ENCODE measurements at places on chromosomes 2 and 18.

DNA sequence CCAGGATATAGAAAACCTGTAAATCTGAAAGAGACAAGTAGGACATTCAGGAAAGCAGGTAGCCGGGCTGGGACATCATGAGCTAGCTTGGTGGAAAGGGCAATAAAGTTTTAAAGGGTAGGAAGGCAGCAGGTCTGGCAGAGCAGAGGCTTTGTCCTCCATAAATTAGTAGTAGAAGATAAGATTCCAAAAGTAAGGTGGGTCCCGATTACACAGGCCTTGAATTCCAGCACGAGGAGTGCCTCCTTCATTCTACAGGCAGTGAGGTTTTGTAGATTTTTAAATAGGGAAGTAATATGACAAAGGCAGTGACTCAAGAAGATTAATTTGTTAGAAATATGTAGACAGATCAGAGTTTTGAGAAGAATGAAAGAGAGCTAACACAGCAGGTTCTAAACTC, 160.7 kb downstream of the DTNB start:
- no peak for DNase-seq

DNA sequence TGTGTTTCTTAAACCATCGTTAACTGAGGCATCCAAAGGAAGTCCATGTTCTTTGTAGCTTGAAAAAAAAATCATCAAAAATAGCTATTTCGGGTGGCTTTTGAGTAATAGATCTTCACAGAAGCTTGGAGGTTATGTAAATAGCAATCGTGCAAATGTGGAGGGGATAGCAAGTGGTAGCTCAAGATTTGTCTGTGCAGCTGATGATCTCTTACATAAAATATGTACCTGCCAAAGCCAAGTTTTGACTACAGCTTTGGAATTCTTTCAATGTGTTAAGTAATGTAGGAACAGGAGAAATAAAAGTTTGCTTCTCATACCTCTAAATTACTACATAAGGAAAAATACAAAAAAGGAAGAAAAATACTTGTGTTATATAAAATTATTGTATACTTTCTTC, 1432.0 kb downstream of the DPP10 start:
- no peak for DNase-seq

DNA sequence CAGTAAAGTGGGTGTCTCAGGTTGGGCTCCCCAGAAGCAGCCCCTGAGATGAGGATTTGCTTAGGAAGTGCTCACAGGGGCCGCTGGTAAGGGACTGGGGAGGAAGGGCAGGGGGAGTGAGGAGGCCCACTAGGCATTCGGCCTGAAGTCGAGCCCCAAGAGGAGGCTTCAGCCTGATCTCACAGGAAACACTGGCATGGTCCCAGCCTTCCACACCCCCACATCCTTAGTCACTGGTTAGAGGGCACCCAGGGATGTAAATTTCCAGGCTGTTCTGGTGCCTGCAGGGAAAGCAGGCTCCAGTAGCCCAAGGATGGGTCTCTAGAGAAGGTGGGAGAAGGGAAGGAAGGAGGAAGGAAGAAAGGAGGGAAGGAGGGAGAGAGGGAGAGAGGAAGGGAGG, 22.4 kb upstream of the KCNK3 start:
- DNase-seq = no peak

- no peak for DNase-seq
Measured at GRCh38 chr2:25460261-25460905, 118.7 kb upstream of the DNMT3A start.

- no peak for DNase-seq
Measured at GRCh38 chr2:68000170-68000825, 62.5 kb downstream of the C1D start.

GRCh38 chr2:62789518-62789917, 84.0 kb downstream of the EHBP1 start:
- DNase-seq = no peak

GRCh38 chr18:7658701-7659100, 91.6 kb downstream of the PTPRM start:
- no peak for DNase-seq

- peak; percentile 52 for DNase-seq
Measured at GRCh38 chr18:76450452-76451395, 44.3 kb downstream of the ZNF516 start.

GRCh38 chr2:32237488-32237887, 27.2 kb downstream of the NLRC4 start:
- no peak for DNase-seq

DNA sequence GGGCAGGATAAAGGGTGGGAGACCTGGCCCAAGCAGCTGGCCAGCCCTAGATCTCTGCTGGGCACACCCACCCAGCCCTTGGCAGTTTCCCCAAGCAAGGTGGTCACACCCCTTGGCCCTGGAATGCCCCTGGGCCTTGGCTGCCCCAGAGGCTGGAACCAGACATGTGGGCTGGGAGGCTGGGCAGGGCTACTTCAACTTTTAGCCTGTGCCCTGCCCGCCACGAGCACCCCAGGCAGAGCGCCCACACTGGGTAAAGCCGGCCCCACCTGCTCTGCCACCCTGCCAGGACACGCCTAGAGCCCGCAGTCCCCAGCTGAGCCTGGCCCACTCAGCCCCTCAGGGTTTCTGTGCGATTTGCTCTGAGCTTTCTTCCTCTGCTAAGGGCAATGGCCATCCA, 119.7 kb upstream of the SMAD2 start:
- DNase-seq = no peak

DNA sequence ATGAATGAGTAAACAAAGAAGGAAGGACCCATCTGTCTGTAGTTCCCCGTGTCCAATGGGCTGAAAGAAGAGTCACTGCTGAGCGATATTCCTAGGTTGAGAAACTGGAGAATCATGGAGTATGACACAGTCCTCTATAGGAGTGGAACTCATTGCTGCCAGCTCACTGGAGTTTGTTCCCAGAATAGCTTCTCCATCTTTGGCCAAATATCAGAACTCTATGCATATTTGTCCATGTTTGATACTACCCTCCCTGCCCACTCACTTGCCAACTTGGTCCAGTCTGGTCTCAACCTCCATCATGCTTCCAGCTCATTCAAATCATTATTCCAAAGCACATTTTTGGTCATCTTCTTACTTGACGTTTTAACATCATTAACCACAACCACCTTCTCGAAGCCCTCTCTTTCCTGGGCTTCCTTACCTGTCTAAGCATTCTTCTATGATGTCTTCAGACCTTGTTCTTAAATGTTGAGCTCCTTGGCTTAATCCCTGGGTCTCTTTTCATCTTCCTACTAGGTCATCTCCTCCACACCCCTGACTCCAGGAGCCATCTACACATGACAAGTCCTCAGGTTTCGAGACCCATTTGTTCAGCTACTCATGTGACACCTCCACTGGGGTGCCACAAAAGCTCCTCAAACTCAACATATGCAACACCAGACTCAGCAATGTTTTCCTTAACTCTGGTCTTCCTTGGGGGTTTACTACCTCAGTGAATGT, 221.6 kb downstream of the MYCN start:
- DNase-seq = no peak

DNA sequence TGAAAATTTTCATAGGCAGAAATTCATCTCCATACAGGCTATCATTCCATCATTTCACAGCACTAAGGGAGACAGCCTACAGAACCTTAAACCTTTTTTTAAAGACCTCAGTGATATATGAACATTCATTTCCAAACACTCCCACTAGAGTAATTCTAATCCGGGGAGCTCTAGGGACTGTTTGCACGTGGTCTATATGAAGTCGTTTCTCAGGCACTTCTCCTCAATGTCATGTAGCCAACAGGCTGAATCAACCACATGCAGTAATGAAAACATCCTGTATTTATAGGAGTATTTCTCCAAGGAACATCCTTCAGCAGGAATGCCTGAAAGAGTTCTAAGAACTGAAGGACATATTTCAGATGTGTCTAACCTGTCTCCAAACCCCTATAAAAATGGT, 97.3 kb upstream of the CREB1 start:
- DNase-seq = no peak

- DNase-seq = no peak
Measured at GRCh38 chr18:79413426-79413825, 17.7 kb downstream of the NFATC1 start.

GRCh38 chr18:23570912-23571504, 15.3 kb downstream of the NPC1 start:
- DNase-seq = no peak

DNA sequence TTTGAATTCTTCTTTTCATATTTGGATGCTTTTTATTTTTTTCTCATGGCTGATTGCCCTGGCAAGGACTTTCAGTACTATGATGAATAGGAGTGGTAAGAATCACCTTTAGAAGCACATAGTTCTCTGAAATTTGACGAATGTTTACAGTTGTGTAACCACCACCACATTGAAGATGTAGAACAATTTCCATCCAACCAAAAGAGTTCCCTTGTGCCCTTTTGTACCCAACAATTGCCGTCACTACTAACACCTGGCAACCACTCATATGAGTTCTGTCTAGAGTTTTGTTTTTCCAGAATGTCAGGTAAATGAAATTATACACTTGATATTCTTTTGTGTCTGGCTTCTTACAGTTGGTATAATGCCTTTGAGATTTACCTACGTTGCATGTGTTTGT, 28.7 kb upstream of the SLC16A14 start:
- DNase-seq = no peak

DNA sequence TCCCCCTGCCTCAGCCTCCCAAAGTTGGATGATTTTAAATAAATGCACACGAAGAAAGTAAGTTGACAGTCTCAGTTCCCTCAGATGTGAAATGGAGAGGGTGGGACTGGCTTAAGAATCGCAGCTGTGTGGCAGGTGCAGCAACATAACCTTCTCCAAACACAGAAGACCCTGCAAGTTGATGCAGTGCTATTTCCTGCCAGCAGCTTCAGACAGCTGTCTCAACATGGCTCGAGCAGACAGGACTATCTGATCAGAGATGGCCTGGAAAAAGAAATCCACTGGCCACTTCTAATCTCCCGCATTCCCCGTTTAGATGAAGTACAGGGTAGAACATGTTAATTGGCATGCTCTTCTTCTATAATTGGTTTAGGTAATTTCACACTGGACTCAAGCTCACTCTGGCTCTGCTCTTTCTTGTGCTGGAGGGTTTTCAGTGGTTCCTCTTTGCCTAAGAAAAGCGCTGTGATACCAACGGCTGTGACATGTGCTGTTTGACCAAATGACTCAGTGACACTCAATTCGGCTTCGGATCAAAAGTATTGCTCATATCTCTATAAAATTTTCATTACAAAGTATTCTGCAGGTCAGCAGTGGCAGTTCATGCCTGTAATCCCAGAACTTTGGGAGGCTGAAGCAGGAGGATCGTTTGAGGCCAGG, 40.2 kb downstream of the MYOM1 start:
- DNase-seq = peak; percentile 49

DNA sequence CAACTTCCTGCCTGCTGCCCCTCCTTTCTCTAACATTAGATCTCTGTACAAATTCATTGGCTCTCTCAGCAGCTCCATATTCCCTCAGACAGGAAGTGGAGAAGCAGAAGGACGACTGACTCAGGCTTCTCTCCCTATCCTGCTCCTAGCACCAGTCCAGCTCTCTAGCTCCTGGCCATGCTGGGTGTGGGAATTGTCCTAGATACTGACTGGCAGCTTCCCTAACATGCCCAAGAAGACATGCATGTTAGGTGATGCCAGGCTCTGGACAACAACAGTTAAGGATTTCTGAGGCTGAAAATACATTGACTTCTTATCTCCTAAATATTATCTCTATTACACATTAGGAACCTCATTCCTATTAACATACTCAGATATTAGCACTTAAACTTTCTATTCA, 292.9 kb downstream of the IKZF2 start:
- DNase-seq = no peak

DNA sequence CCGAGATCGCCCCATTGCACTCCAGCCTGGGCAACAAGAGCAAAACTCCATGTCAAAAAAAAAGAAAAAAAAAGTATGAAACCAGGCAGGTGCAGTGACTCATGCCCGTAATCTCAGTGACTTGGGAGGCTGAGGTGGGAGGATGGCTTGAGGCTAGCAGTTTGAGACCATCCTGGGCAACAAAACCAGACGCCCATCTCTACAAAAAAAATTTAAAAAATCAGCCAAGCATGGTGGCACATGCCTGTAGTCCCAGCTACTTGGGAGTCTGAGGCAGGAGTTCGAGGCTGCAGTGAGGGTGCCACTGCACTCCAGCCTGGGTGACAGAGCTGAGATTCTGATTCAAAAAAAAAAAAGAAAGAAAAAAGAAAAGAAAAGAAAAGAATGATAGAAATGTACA, 277.8 kb downstream of the MYCN start:
- no peak for DNase-seq

- DNase-seq = no peak
Measured at GRCh38 chr2:8088810-8089209, 593.0 kb upstream of the ID2 start.

- DNase-seq = no peak
Measured at GRCh38 chr2:3470166-3470651, 49.1 kb downstream of the ADI1 start.

GRCh38 chr2:202608142-202608852, 26.5 kb upstream of the FAM117B start:
- DNase-seq = no peak

DNA sequence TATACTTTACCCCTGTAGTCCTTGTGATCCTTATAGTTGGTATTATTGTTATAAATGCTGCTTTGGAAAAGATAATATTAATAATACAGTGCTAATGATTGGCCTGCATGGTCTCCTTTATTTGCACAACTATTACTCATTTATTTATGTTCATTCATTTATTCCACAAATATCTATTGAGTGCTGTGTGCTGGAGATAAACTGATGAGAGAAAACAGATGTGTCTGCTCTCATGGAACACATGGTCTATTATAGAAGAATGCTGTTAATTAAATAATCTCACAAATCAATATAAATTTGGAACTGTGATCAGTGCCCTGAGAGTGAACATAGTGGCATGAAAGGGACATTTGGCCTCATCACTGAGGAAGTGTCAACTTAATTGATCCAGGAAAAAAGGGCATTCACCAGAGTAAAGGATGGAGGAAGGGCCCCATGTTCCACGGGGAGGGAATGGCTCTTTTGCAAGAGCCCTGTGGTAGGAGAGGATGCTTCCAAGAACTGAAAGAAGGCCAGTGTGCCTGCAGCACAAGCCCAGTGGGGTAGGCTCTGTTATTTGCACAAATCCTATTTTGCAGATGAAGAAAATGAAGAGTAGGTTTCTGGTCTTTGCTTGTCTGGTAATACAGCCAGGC, 91.5 kb upstream of the STK39 start:
- DNase-seq = no peak

DNA sequence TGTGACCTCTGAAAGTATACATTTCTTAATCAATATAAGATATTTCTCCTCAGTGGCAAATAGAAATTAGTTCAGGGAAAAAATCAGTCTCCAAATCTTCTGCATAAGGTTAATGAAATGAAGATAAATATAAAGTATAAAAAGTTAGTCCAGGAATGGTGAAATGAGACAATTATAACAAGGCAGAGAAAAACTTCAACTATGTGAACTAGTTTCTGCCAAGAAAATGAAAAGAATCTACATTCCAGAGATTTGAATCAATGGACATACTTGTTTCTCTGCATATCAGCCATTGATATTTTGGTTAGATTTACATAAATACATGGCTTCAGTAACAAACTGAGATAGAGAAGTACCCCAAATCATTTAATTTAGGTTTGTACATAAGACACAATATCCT, 249.0 kb downstream of the EXOC6B start:
- DNase-seq = no peak

- peak; percentile 72 for DNase-seq
Measured at GRCh38 chr2:44351088-44351487, 10.2 kb downstream of the PREPL start.

- DNase-seq = no peak
Measured at GRCh38 chr2:197144183-197144582, 166.4 kb downstream of the ANKRD44 start.

GRCh38 chr2:196718419-196719109, 79.0 kb downstream of the CCDC150 start:
- no peak for DNase-seq

All from HAP-1 (cell line).